NCI-H526 treated with DMSO at 0.1 percent for 48 hours (cell line): ENCODE measurements at places on chromosomes 1 and 21.

- no peak for DNase-seq
Measured at GRCh38 chr1:103089221-103089620, 19.1 kb downstream of the COL11A1 start.

DNA sequence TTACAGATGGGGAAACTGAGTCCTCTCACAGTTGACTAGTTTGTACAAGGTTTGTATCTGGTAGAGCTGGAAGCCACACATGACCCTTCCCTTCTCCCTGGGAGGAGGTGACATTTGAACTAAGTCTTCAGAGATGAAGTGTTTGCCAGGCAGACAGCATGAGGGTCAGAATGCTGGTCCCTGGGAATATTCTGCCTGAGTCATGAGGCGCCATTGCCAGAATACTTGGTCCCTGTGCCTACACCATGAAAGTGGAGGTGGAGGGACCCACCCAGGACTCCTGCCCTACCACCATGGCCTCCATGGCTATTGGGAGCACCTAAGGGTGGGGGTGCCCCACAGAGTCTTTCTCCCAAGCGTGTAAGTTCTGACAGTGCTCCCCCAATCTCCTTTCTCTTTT, 7.0 kb downstream of the RPS6KA1 start:
- no peak for DNase-seq

DNA sequence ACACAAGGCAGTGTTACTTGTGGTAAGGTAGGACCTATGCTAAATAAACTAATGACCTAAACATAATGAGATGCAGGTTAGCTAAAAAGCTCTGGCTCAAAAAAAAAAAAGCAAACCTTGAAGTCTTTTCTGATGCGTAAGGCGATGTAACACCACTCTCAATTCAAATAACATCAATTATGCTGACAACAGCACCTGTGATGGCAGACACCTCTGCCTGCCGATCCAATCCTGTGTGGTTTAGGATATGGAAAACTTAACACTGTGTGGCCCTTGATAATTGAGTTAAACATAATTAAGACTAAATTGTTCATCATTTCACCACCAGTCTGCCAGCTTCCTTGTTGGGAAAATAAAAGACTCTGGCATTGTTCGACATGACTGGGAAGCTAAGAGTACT, 9.1 kb downstream of the RPAP2 start:
- DNase-seq: no peak

DNA sequence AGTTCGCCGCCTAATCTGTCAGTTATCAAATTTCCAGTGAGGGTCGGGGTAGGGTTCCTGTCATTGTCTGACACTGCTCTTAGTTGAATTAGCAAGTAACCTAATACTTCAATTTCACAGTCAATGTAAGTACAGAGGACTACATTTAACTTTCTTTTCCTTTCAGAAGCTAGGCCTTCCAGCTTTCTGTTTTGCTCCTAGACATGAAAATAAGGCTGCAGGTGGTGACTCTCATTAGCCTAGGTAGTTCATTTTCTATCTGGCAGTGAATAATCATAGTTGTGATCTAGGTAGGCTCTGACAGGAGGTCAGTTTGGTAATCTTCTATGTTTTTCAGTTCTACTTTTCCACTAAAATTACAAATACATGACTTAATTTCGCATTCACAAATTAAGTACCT, 783.1 kb downstream of the MRPL39 start:
- no peak for DNase-seq

GRCh38 chr1:112140743-112141142, 151.3 kb upstream of the KCND3 start:
- no peak for DNase-seq

DNA sequence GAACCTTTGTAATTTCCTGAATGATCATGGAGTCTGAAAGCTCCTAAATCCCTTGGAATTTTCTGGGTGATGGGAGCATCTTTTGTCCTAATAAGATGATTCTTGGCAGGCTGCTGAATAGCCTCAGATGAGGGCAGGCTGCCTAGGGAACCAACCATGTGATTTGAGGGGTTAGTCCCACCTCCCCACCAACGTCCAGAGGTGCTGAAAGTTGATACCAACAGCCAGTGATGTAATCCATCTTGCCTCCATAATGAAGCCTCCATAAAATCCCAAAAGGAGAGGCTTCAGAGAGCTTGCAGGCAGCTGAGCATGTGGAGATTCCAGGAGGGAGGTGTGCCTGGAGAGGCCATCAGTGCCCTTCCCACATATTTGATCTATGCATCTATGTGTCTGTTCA, 43.7 kb downstream of the GTF2B start:
- no peak for DNase-seq

GRCh38 chr1:179142889-179143299, 61.0 kb downstream of the TOR3A start:
- no peak for DNase-seq

GRCh38 chr1:172390301-172390682, 30.2 kb upstream of the C1orf105 start:
- DNase-seq: no peak

DNA sequence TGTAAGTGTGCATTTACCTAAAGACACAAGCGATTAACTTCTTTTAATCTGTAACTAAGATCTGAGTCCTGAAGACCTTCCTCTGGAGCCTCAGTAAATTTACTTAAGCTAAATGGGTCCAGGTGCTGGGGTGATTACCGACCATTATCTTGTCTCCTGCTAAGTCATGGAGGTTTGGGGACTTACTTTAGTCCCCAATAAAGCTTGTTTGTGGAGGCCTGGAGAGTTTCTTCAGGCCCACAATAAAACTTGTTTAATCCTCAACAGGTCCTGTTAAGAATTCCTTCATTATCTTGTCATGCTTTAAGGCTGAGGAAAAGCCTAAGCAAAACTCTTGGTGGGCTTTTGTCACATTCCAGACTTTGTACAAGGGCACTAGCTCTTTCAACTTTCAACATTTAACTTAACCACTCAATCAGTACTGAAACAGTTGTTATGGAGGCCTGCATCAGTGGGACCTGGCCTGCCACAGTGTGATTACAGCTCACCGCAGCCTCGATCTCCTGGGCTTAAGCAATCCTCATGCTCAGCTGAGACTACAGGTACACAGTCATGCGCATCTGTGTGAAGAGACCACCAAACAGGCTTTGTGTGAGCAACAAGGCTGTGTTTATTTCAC, 84.0 kb downstream of the FMO4 start:
- no peak for DNase-seq

- DNase-seq: no peak
Measured at GRCh38 chr1:155474146-155474545, 88.5 kb downstream of the ASH1L start.

GRCh38 chr1:240912821-240913220, 300.9 kb upstream of the GREM2 start:
- no peak for DNase-seq

GRCh38 chr1:10338047-10338446, 60.8 kb upstream of the PGD start:
- DNase-seq: peak; percentile 14

- DNase-seq: no peak
Measured at GRCh38 chr1:16608838-16609560, 4.4 kb downstream of the NBPF1 start.
